Activated CD4-positive, alpha-beta memory T cell treated with anti-CD3 and anti-CD28 coated beads for 36 hours (primary cell): ENCODE measurements at places on chromosomes 1 and 21. TPM values are rescaled to one million over a fixed set of nuclear protein-coding genes. Genes with fewer than 3 reads are reported as not detected.

- H3K27ac ChIP-seq: no peak overlapping the region
- no peaks in the 10 kb centered on the region for H3K4me1 ChIP-seq
- no peaks in the 10 kb centered on the region for H3K36me3 ChIP-seq
- no peak overlapping the region for H3K4me3 ChIP-seq
Measured at GRCh38 chr1:69649383-69649990, 81.8 kb downstream of the LRRC7 start.

- no peak for DNase-seq
- H3K36me3 ChIP-seq: no peaks in the 10 kb centered on the region
- no peak overlapping the region for H3K27ac ChIP-seq
- no peak overlapping the region for H3K4me3 ChIP-seq
- H3K4me1 ChIP-seq: no peaks in the 10 kb centered on the region
Measured at GRCh38 chr1:194929357-194929756, 1678.9 kb downstream of the KCNT2 start.

DNA sequence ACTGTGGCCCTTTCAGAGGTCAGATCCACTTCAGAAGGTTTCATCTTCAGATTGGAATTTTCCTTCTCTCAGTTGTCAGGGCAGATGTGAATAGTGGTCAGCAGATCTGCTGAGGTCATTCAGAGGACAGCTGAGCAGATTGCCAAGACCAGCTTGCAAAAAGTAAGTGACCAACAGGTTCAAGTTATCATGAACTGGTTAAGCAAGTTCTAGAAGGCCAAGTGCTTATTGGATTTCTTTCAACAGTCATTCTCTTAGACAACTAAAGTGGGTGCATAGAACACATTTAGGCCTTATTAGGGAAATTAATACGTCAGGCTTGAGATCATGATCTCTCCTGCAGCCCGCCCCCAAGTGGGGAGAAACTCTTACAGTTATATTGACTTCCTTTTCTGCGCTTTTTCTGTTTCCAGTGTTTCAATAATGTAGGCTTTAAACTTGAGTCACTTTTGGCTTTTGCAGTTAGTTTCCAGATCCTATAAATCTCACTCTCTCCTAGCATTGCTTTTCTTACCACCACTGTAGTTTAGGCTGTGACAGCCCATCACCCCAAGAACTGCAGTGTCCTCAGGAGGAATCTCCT is 96.4 kb downstream of the C1orf21 start:
- peaks cover 2% of the 10 kb centered on the region for H3K27me3 ChIP-seq
- H3K27ac ChIP-seq: no peak overlapping the region
- no peaks in the 10 kb centered on the region for H3K4me1 ChIP-seq
- no peak for DNase-seq
- no peaks in the 10 kb centered on the region for H3K36me3 ChIP-seq
- no peak overlapping the region for H3K4me3 ChIP-seq

- DNase-seq: peak; percentile 44
- peaks cover 67% of the 10 kb centered on the region for H3K27me3 ChIP-seq
- no peaks in the 10 kb centered on the region for H3K36me3 ChIP-seq
- no peak overlapping the region for H3K27ac ChIP-seq
- no peak overlapping the region for H3K4me3 ChIP-seq
- H3K4me1 ChIP-seq: peaks cover 17% of the 10 kb centered on the region
Measured at GRCh38 chr1:158177700-158178450, 2.8 kb upstream of the CD1D start.

DNA sequence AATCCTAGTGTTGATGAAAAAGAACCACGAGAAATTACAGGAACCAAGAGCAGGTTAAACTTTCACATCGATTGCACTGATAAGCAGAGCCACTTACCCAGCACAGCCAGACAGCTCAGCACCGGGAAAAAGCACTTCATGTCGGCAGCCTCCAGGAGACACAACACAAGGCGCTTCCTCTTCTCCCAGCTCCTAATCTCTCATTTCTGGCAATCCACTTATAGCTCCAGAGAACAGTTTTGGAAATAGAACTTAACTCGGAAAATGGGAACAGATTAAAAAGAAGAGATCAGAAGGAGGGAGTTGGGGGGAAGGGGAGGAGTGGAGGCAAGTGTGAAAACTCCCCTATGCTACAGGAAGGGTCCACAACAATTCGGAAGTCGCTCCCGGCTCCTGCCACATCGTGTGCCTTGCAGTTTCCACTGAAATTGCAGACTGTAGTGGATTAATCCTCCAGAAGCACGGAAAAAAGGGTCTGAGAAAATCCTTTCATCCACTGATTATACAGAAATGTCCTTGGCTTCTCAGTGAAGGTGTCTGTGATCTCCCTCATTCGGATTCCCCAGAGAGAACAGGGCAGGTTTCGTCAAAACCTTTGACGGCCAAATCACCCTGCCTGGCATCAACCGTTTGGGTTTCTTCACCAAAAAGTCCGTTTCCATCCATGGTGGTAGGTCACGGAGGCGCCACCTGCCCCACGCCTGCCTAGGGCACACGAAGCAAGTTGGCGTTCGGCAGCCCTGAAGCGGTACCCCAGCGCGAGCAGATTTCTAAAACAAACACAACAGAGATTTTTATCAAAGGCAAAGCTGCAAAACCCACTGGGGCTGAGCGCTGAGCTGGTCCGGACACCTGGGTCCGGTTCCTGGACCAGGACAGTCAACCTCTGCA is 1.1 kb downstream of the IGSF3 start:
- peak; percentile 15 for DNase-seq
- H3K4me3 ChIP-seq: peak overlapping the region; percentile 72

DNA sequence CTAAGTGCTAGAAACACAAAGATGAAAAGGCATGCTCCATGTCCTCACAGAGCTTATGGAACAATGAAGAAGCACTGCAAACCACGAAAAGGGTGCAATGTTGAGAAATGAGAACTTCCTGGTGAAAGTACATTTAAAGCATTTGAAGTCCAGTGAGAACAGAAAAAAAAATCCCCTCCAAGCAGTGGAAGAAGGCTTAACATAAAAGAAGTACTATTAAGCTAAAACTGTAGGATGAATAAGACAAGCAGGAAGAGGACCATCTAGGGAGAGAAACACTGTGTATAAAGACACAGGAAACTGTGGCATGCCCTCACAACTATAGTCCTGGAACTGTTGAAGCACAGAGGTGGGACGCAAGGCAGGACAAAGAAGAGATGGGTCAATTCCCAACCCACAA is 10.0 kb downstream of the TP53BP2 start:
- no peak overlapping the region for H3K27ac ChIP-seq
- H3K36me3 ChIP-seq: peaks cover 3% of the 10 kb centered on the region
- no peak for DNase-seq
- peaks cover 30% of the 10 kb centered on the region for H3K4me1 ChIP-seq
- H3K4me3 ChIP-seq: no peak overlapping the region
- no peaks in the 10 kb centered on the region for H3K27me3 ChIP-seq

- H3K27ac ChIP-seq: no peak overlapping the region
- H3K36me3 ChIP-seq: peaks cover 21% of the 10 kb centered on the region
- DNase-seq: no peak
Measured at GRCh38 chr1:226233806-226234205, 10.3 kb downstream of the MIXL1 start.

- H3K36me3 ChIP-seq: peaks cover 33% of the 10 kb centered on the region
- H3K4me1 ChIP-seq: no peaks in the 10 kb centered on the region
- H3K4me3 ChIP-seq: no peak overlapping the region
- H3K27ac ChIP-seq: no peak overlapping the region
Measured at GRCh38 chr21:28932717-28933116, 60.0 kb downstream of the LTN1 start.

- no peaks in the 10 kb centered on the region for H3K36me3 ChIP-seq
- H3K27me3 ChIP-seq: no peaks in the 10 kb centered on the region
- H3K4me1 ChIP-seq: peaks cover 3% of the 10 kb centered on the region
- H3K27ac ChIP-seq: no peak overlapping the region
- H3K4me3 ChIP-seq: no peak overlapping the region
Measured at GRCh38 chr1:168369655-168370054, 89.0 kb downstream of the TBX19 start.

- H3K36me3 ChIP-seq: no peaks in the 10 kb centered on the region
- peak; percentile 46 for DNase-seq
- H3K27me3 ChIP-seq: peaks cover 6% of the 10 kb centered on the region
- H3K27ac ChIP-seq: no peak overlapping the region
Measured at GRCh38 chr21:38839328-38840286, 33.9 kb downstream of the ETS2 start.

DNA sequence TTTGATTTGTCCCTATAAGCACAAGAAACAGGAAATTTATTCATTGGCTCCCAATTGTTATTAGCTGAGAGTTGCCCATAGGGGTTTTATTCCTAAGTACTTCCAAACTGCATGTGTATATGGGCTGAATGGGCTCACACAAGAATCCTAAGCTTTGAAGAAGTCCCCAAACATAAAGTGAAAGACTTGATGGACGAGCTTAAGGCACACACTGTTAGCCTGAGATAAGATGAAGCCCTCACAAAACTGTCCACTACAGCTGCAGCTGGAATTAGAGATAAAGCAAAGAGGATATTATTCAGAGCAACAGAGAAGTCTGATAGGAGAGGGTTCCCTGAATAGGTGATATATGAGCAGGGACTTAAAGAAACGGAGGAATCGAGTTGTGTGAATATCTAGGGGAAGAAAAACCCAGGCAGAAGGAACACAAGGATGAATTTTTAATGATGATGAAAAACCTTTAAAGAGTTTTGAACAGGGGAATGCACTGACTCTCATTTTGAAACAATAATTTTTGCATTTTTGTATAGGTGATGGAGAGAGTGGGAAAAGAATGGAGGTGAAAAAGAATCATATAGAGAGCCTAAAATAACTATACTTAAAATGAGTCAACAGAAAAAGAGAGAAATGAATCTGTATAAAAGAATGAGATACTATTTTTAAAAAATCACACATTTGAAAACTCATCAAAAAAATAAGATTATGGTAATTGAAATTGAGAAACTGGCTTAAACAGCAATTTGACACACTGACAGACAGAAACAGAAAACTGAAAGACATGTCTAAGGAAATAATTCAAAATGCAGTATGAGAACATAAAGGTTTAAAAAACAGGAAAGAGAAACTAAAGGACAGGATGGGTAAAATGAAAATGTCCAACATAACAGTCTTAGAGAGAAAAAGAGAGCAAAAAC is 133.6 kb upstream of the POGK start:
- no peak overlapping the region for H3K4me3 ChIP-seq
- no peak for DNase-seq
- H3K4me1 ChIP-seq: peaks cover 11% of the 10 kb centered on the region
- H3K27ac ChIP-seq: no peak overlapping the region
- H3K36me3 ChIP-seq: no peaks in the 10 kb centered on the region

DNA sequence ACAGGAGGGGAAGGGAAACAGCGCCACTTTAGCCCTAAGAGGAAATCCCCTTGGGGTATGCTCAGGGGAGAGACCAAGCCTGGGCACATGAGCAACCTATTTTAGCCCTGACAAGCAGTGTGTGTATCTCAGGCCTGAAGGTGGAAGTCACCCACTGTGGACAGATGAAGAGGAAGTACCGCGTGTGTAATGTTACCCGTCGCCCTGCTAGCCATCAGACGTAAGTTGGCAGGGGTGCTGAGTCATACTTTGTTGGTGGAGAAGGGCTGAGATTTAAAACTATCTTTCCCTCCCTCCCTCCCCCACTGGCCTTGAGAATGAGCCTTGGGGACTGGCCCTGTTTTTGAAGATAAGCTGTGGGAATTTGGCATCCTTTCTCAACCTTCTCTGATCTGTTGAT is 11.2 kb downstream of the AGO1 start:
- H3K27me3 ChIP-seq: no peaks in the 10 kb centered on the region
- H3K27ac ChIP-seq: no peak overlapping the region
- no peak for DNase-seq
- H3K4me1 ChIP-seq: no peaks in the 10 kb centered on the region

DNA sequence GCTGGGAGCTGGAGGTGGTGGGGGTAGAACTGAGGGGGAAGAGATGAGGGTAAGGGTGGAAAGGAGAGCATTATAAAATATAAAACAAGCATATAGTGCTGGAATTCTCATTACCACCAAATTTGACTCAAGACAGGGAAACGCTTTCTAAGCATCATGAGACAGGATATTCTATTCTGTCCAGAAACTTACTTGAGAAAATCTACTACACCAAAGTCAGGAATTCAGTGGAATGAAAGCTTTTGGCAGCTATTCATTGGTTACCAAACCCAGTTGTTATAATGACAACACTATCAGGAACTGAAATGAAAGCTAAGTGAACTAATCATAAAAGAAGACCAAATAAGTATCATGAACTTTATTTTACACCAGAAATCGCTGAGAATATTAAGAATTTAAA is 14.5 kb downstream of the AIDA start:
- no peak for DNase-seq
- H3K4me1 ChIP-seq: peaks cover 7% of the 10 kb centered on the region
- H3K27ac ChIP-seq: no peak overlapping the region
- peaks cover 14% of the 10 kb centered on the region for H3K36me3 ChIP-seq
- H3K27me3 ChIP-seq: no peaks in the 10 kb centered on the region

GRCh38 chr1:150829751-150830150 is 21.7 kb upstream of the CTSK start:
- H3K27ac ChIP-seq: no peak overlapping the region
- H3K36me3 ChIP-seq: peaks cover 33% of the 10 kb centered on the region
- H3K4me1 ChIP-seq: no peaks in the 10 kb centered on the region
- H3K27me3 ChIP-seq: no peaks in the 10 kb centered on the region
- no peak overlapping the region for H3K4me3 ChIP-seq

TBX19 gene
- 2.2 TPM for total RNA-seq

GRIK3 gene
- not detected for total RNA-seq

BLACAT1 gene
- total RNA-seq: 1.2 TPM

AGT gene
- not detected for total RNA-seq

FBLIM1 gene
- 0.05 TPM for total RNA-seq

OR14K1 gene
- total RNA-seq: not detected
